ENCODE measurements at places on chromosomes 11 and 22.

- no peak for DNase-seq
Observed at GRCh38 chr11:27786331-27786730, 86.1 kb upstream of the BDNF start.

- no peak for DNase-seq
Observed at GRCh38 chr11:130652671-130653335, 204.4 kb downstream of the ADAMTS15 start.

GRCh38 chr11:121654259-121654842, 201.6 kb upstream of the SORL1-AS1 start:
- DNase-seq = no peak

DNA sequence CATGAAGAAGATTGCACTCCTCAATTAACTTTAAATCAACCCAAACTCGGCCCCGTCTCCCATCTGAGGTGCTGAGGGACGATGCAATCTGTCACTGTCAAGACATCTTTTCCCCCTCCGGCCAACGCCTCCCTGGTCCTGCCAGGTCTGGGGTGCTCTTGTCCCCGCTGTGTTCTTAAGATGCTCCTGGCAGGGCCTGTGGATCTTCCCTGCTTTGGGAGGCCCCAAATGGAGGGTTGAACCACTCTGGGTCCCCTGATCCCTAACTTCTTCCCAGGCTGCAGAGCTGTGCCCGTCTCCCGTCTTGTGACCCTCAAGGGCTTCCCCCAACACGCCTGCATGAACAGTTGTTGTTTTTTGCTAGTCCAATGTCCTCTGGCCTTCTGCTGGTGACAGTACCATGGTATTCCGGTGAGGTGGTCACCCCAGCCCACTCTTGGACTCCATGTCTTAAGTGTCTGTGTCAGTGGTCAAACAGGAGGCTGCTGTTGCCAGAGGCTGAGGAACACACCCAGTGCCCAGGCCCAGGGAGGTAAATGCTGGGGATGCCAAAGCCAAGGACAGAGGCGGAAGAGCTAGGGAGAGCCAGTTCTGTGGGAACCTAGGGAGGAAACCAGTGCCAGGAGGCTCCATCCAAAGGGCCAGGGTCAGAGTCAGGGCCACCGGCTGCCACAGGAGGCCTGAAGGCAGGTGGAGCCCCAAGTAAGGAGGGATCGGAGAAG, 70.6 kb upstream of the SHANK2 start:
- no peak for DNase-seq

GRCh38 chr11:72786305-72787215, 7.3 kb downstream of the STARD10 start:
- DNase-seq = no peak

DNA sequence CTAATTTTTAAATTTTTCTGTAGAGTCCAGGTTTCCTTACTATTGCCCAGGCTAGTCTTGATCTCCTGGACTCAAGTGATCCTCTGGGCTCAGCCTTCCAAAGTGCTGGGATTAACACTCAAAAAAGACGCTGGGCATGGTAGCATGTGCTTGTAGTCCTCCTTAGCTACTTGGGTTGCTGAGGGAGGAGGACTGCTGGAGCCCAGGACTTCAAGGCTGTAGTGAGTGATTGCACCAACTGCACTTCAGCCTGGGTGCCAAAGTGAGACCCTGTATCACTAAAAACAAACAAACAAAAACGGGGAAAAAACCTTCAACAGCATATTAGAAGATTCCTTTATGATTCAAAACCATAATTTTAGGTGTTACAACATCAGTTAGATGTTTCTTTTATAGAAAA, 44.6 kb downstream of the RSF1 start:
- no peak for DNase-seq

DNA sequence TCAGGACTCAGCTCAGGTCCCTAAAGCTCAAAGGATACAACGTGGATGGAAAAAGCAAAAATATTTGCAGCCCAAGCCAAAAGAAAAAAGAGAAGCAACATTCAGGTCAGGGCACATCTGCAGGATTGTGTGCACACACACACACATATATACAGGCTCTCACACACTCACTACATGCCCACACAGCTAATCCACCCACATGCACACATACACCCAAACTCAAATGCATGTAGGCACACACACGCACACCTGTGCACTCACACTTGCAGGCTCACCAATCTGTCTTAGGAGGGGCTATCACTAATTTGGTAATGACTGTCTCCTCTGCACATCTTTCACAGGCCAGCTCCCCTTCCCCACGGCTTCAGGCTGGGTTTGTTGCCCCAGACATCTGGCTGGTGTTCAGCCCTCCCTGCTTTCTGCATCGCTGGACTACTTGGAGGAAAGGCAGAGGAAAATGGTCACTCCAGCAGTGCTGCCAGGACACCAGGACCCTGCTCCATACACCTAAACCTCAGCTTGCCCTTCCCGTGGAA, 103.6 kb upstream of the DRD2 start:
- no peak for DNase-seq
